Glutamatergic neuron (in vitro differentiated cells): ENCODE measurements at places on chromosomes 16 and 17. TPM values are rescaled to one million over a fixed set of nuclear protein-coding genes. Genes with fewer than 3 reads are reported as not detected.
A peak's percentile ranks its signal among the peaks of the same experiment; 100 is the strongest.

STX1B gene
- total RNA-seq, result 51.6 TPM

DYNLRB2 gene
- not detected for total RNA-seq

FLYWCH1 gene
- total RNA-seq, result 77.1 TPM

KRT15 gene
- not detected for total RNA-seq

ZG16 gene
- total RNA-seq, result not detected

KCNJ12 gene
- 9.6 TPM for total RNA-seq

- no peak for DNase-seq
These were observed 708 bp upstream of the NFAT5 start for GRCh38 chr16:69564845-69565670.

GRCh38 chr17:1878419-1879121, 48.8 kb downstream of the RPA1 start:
- no peak for DNase-seq

GRCh38 chr16:87392821-87393679, 914 bp downstream of the MAP1LC3B start:
- peak; percentile 60 for DNase-seq

DNA sequence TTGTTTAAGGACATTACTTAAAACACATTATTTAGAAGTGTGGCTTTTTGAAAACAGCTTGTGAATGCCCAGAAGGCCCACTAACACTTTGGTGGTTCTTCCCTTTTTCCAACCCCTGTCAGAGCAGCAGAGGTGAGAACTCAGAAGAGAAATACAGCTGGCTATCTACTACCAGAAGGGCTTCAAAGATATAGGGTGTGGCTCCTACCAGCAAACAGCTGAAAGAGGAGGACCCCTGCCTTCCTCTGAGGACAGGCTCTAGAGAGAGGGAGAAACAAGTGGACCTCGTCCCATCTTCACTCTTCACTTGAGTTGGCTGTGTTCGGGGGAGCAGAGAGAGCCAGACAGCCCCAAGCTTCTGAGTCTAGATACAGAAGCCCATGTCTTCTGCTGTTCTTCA, 6.9 kb upstream of the RAPGEFL1 start:
- no peak for DNase-seq

DNA sequence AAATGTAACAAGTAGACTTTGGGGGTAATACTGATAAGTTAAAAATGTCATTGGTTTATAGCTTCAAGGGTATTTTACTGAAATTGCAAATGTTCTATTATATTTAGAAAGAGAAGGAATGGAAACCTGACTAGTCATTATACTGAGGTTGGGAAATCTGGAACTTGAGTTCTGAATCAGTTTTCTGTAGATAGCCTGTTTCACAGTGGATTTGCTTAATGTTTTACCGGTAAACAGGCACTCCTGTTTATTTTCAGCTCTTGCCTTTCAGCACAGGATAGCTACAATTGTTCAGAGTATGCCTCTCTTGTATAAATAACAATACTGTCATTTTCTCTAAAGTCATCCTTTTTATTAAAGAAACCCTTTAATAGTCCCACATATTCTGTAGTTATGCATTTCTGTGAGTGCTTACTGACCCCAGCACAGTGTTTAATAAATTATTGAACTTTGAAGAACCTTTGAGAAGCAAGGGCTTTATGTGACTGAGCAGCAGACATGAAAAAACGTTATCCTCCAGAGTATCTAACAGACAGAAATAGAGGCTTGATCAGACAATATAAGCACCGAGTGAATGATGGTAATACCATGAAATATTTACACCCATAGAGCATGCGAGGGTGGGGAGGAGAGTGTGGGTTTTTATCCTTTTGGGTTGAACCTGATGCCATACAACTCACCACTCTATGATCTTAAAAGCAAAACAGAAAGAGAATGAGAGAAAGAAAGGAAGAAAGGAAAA, 58.2 kb downstream of the FTO start:
- DNase-seq, result no peak

GRCh38 chr17:76191896-76192295, 48.4 kb downstream of the RNF157 start:
- no peak for DNase-seq

DNA sequence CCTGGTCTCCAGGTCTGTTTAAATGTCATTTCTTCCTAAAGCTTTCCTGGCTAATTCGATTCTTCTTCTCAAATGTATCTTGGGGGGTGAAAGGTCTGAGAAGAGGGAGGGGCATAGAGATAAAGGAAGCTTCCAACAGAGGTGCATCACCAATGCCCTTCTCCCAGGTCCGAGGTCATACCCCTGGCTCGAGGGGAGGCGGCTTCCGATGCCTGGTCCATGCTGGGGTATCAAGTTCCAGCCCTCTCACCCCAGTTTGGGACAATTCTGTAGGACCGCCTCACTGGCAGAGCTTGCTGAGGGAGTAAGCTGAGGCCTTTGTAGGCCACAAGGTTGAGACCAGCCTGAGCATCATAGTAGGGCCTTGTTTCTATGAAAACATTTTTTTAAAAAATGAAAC, 10.3 kb upstream of the CEP20 start:
- no peak for DNase-seq
